ENCODE measurements at places on chromosomes 6 and 20.

DNA sequence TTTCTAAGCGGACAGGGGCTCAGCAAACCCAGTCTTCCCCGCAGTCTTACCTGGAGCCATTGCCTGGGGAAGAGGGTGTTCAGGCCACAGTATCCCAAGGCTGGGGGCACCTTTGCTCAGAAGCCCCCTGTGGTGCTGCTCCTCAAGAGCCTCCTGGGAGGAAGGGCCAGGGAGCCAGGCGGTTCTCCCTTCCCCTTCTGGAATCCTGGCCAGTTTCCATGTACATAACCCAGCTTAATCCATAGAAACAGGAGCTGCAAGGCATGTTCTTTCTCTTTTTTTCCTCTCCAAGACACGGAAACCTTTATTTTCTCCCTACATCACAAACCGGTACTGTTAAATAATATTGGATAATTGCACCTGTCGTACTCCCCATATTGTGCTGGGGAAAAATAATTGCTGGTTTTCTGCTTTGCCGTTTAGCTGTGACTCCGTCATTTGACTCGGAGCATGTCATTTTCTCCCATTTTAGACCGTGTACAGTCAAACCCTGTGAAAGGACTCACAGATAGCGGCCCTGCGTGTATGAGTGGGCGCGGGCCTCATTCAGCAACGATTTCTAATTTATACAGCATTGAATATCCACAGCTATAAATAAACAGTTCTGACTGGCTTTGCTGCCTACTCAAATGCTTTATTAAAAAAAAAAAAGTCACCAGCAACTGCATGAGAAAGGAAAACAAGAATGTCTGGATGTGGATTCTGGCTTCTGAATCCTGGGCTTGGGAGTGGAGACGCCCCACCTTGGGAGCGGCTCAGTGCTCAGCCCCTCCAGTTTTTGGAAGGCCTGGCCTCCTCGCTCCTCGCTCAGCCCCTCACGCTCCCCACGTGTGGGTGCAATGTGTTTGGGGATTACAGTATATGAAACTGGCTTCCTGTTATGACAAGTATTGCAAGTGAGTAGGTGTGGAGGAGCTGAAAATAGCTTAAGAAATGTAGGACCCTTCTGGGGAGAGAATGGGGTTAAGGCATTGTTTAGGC lies 67.3 kb downstream of the ADTRP start:
- H3K27me3 ChIP-seq, result peaks cover 17% of the 10 kb centered on the region
- H3K36me3 ChIP-seq, result no peaks in the 10 kb centered on the region
- DNase-seq, result no peak
- peaks cover 7% of the 10 kb centered on the region for H3K4me1 ChIP-seq

- H3K4me3 ChIP-seq, result no peak overlapping the region
- peaks cover 7% of the 10 kb centered on the region for H3K27me3 ChIP-seq
- no peak for DNase-seq
- H3K4me1 ChIP-seq, result no peaks in the 10 kb centered on the region
Observed at GRCh38 chr6:71190809-71191208, 97.8 kb upstream of the OGFRL1 start.

GRCh38 chr6:41002168-41002567 lies 36.9 kb downstream of the UNC5CL start:
- no peak overlapping the region for H3K27ac ChIP-seq
- H3K27me3 ChIP-seq, result peaks cover 66% of the 10 kb centered on the region
- H3K36me3 ChIP-seq, result peaks cover 6% of the 10 kb centered on the region
- no peak for DNase-seq
- H3K4me1 ChIP-seq, result no peaks in the 10 kb centered on the region

- peaks cover 4% of the 10 kb centered on the region for H3K4me1 ChIP-seq
- H3K27ac ChIP-seq, result no peak overlapping the region
- H3K36me3 ChIP-seq, result no peaks in the 10 kb centered on the region
- peaks cover 21% of the 10 kb centered on the region for H3K27me3 ChIP-seq
Observed at GRCh38 chr6:11854408-11855165, 76.0 kb upstream of the ADTRP start.

Measured in effector memory CD8-positive, alpha-beta T cell (primary cell).